ENCODE measurements at places on chromosomes 4 and X.

DNA sequence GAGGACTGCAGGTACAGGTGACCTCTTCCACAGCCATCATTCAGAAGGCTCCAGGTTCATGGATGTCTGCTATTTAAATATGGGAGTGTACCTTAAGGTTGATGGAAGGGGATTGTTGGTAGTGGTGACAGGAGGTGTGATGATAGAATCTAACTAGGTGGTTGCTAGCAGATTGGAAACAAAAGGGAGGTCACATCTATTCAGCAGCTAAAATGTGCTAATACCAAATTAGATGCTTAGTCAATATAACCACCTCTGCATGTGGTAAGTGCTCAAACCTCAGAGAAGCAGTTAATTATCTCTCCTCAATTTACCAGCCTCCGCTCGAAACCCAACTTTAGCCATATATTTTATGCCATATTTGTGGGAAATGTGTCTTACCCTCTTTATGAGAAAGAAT, 98.7 kb upstream of the CCSER1 start:
- DNase-seq: no peak

- no peak for DNase-seq
Measured at GRCh38 chr4:85837439-85837733, 362.4 kb downstream of the ARHGAP24 start.

DNA sequence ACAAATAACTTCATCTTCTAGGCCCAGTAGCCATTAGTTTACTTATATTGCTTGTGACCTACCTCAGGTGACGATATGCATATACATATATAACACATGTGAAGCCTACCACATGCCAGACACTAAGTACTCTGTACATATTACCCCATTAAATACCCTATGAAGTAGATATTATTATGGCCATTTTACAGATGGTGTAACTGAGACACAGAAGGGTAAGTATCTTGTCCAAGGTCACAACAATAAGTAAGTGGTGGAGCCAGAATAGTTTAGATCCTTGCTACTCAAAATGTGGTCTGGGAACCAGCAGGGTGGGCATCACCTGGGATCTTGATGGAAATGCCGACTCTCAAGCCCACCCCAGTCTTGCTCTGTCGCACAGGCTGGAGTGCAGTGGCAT, 78.1 kb upstream of the RAPGEF2 start:
- no peak for DNase-seq

DNA sequence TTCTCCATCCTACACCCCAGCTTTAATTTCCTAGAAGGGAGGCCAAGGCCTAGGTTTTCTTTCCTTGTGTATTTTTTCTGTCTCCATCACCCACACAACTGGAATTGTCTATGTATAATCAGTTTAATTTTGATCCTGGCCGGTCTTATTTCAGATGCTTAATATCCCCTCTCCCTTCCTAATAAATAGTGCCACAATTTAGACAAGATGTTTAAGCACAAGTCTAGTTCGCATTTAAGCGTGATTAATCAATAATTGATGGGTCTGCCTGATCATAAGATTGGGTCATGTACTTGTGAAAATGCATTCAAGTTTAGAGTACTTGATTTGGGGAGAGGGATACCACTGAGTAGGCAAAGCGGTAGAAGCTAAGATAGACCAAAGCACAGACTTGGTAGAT, 2.4 kb downstream of the BMP2K start:
- DNase-seq: no peak

DNA sequence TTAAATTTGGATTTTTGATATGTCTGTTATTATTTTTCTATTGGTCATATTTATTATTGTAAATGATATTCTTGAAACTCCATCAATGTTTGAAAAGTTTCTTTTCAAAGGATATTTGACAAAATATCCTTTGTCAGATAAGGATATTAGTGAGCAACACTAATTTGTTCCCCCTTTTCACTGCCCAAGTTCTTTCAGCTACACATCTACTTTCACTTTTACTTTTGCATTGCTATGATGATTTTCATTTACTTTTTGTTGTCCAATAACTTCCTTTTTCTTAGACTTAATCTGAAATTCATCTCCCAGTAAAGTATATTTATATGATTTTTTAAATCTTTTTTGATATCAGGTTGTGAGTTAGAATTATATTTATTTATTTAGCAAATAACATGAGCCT, 542.3 kb upstream of the ADGRL3 start:
- DNase-seq: no peak

DNA sequence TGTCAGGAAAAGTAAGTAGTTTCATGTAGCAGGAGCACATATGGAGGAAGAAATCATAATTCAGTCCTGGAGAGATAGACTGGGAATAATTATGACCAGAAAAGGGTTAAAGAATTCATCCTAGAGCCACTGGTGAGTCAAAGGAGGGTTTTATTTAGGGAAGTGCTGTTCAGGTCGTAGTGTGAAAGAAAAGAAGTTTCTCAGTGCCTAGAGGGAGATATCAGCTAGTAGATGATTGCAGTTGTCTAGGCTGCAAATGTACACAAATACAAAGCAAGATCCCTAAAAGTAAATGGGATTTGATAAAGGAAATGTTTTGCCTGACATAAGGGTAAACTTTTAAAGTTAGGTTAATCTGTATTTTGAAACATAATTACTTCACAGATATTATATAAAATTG, 403.2 kb downstream of the ACTRT1 start:
- no peak for DNase-seq

DNA sequence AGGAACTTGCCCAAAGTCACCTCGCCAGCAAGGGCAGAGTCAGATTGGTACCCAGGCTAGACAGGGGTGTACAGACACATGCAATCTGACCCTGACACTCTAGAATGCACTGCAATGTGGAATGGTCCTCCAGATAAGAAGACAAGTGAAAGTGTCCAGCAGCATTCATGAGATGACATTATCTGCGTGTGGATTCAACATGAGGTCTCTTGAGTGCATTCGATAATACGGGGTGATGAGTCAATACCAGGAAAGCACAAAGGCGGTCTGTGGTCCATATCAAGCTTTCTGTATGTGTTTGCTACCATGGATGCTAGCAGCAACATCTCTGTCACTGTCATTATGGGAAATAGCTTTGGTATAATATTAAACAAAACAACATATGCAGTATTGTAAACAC, 6.8 kb upstream of the XAGE3 start:
- no peak for DNase-seq

GRCh38 chrX:71099736-71100135, 4.1 kb downstream of the FOXO4 start:
- DNase-seq: no peak

DNA sequence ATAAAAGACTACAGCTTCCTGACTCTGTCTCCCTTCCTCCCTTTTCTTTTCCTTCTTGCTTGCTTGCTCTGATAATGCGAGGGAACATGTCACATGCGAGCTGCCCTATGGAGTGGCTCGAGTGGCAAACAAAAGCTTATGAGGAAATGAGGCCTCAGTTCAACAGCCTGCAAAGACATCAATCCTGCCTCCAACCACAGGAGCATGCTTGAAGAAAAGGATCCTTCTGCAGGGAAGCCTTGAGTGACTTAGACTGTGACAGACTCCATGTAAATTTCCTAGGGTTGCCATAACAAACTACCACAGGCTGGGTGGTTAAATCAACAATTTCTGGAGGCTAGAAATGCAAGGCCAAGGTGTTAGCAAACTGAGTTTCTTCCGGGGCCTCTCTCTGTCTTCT, 152.5 kb downstream of the NR3C2 start:
- no peak for DNase-seq

DNA sequence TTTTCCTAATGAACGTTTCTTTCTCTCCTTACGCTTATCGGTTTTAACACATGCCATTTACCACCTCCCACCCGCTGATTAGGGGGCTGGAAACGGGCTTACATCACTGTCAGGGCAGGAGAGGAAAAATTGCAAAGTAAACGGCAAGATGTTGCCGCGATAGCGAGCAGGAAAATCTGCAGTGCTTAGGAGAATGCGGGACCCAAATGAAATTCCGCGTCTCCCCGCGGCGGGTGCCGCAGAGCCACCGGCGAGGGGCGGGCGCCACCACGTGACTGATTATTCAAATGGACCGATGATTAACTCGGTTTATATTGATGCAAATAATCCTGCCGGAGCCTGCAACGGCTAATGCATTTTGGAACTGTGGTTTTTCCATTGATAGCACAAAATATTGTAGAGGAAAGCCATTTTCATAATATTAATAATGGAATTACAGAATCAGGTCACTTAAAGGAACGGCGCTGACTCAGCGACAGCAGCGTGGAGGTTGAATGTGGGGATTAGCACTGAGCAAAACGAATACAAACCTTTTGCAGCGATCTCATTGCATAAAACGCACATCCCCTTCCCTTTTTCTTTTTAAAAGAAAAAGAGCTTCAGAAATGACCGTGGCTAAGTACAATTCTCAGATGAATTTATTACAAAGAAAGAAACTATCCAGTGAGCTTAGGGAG, 224.2 kb downstream of the STIM2 start:
- DNase-seq: no peak

- no peak for DNase-seq
Measured at GRCh38 chrX:17380221-17380620, 5.2 kb downstream of the NHS start.

DNA sequence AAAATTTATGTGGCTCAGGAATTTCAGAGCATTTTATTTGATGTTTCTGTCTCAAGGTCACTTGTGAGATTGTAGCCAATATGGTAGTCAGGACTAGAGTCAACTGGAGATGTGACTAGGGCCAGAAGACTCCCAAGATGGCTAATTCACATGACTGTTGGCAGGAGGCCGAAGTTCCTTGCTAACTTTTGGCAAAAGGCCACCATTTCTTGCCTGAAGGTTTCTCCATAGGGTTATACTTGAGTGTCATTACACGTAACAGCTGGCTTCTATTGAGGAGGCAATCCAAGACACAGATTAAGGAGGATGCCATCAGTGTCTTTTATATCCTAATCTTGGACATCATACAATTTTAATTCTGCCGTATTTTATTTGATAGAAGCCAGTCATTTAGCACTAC, 162.3 kb upstream of the MAOA start:
- no peak for DNase-seq

All from GM12892 (cell line).